ENCODE measurements at places on chromosomes 6 and 20.

DNA sequence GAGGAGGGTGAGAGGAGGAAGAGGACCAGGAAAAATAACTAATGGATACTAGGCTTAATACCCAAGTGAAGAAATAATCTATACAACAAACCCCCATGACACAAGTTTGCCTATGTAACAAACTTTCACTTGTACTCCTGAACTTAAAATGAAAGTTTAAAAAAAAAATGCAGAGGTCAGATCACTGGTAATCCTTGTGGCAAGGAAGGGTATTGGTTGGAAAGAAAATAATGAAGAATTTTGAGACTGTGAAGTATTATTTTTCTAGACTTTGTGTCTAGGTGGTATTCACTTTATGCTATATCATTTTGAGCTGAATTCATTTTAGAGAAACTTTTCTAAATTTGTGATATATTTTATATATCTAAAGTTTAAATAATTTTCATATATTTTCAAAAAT lies 547.5 kb downstream of the MMUT start:
- no peak for DNase-seq

GRCh38 chr6:43123461-43124314 lies 47.4 kb upstream of the SRF start:
- DNase-seq, result no peak

DNA sequence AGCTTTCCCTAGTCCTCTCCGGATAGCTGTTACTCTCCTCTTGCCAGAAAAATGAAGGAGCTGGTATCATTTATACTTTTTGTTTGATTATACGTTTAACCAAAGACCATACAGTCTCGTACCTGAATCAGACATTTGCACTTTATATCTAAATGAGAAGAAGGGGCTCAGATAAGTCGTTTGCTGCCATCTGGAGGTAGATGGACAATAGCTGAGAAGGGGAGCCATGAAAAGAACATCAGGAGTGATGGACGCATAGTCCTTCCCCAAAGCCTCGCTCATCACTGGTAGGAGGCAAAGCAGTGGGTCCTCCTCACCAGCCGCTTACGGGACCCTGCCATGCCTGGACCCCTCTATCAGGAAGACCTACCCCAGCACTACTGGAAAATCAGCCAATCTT lies 45.4 kb downstream of the RPF2 start:
- DNase-seq, result no peak

DNA sequence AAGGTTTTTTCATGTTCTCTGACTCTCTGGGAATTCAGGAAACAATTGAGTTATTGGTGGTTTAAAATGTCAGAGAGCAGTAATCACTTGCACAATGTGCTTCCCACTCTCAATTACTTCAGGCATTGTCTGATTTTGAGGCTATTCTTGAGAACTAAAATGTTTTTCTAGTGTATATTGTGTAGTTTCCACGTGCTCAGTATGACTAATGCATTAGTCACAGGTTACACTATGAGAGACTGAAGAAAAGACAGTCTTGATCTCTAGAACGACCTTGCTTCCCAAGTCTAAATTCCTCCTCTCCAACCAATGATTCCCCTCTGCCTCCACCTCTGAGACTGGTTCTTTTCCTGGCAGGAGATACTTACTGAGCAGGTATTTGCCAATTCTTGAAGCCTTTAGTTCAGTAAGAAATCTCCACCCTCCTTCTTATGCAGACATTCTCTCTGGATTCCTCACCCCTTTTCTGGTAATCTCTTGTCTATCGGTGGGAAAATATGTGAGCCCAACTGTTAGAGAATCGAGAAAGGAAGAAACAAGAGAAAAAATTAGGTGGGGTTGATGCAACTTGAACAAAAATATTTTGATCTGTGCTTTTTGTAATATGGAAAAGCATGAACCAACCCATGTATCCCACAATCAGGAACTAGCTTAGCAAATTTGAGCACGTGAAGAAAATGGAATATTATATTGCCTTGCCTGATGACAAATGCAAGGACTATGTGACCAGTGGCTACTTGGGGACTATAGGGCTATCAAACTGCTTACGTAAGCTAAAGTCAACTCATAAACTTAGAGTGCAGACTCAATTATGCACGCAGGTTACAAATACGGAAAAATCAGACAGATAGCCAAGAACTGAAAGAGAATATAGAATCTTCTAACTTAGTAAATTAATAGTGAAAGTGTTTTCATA lies 61.1 kb upstream of the SLC22A16 start:
- no peak for DNase-seq

- no peak for DNase-seq
These were observed 10.2 kb upstream of the NEDD9 start for GRCh38 chr6:11242711-11243110.

DNA sequence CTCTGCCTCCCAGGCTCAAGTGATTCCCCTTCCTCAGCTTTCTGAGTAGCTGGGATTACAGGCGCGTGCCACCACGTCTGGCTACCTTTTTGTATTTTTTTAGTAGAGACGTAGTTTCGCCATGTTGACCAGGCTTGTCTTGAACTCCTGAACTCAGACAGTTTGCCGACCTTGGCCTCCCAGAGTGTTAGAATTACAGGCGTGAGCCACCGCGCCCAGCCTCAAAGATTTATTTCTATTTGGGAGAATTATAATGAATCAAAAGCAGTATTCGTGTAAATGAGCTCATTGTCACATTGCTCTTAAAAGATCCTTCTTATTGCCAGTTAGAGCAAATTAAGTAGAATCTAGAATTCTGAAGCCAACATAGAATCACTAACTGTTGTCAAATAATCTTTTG lies 9.4 kb upstream of the ZNF343 start:
- DNase-seq, result no peak

GRCh38 chr6:156797901-156798735 lies 20.9 kb downstream of the ARID1B start:
- DNase-seq, result no peak

DNA sequence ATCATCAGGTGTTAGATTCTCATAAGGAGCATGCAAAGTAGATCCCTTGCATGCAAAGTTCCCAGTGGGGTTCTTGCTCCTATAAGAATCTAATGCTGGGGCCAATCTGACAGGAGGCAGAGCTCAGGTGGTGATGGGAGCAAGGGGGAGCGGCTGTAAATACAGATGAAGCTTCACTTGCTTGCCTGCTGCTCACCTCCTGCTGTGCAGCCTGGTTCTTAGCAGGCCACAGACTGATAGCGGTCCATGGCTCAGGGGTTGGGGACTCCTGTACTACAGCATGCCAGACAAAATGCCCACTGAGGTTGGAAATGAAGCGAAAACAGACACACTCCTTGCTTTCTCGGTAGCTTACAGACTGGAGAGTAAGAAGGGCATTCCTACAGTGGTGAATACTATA lies 386.8 kb downstream of the PLCB1 start:
- no peak for DNase-seq

- DNase-seq, result no peak
These were observed 58.8 kb upstream of the CD83 start for GRCh38 chr6:14058735-14059134.

GRCh38 chr6:3596766-3597165 lies 139.9 kb upstream of the SLC22A23 start:
- DNase-seq, result no peak

- peak; percentile 93 for DNase-seq
These were observed 13.6 kb downstream of the ITPA start for GRCh38 chr20:3222635-3223600.

- no peak for DNase-seq
These were observed 66.1 kb downstream of the B4GALT5 start for GRCh38 chr20:49647550-49647949.

- DNase-seq, result no peak
These were observed 15.5 kb upstream of the PRDM1 start for GRCh38 chr6:106070636-106071035.

GRCh38 chr6:64334636-64335035 lies 699.0 kb downstream of the PHF3 start:
- no peak for DNase-seq

DNA sequence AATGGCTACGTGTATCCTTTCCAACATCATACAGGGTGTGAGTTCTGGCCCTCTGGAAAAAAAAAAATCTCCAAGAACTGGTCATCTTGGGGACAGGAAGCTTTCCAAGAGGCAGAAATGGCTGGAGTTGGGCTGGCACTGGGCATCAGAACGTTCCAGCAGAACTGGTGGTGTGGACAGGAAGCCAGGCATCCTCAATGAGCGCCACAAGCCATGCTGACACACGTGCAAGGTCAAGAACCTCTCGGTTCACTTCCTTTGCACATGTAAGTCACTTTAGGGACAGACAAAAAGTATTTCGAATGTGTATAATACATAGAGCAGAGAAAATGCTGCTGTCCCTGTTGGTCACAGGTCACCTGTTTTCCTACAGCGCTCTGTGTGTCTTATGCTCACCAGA lies 27.4 kb upstream of the RIN2 start:
- DNase-seq, result no peak

DNA sequence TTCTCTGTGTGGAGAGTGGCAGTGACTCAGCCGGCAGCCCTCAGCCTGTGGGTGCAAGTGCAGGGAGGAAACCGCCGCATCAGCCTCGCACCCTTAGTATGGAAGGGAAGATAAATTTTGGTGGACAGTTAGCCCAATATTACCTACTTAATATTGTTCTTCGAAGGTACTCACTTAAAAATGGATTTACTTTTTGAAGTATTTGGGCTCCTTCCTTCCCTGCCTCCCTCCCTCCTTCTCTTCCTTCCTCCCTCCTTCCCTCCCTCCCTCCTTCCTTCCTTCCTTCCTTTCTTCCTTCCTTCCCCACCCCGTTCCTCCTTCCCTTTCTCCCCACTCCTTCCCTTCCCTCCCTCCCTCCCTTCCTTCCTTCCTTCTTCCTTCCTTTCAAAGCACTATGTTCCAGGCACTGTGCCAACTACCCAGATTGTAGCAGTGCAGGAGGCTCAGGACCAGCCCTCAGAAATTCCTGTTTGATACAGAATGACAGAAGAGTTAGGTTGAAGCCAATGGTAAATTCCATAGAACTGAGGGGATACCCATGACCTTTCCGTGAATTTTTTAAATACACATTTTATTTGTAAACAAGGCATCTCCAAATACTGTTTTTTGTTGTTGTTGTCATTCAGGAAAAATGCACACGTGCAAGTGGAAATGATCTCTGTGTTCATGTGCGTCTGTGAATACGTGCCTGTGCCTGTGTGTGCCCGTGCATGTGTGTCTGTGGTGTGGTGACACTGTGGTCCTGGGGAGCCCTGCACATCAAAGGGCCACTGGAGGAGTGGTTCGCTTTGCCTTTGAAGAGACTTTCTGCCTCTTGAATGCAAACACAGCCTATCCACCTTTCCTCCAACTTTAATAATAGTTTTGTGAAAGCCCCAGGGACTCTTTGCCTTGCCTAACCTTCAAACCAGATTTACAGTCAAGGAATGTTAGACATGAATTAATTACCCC lies 141.7 kb downstream of the EDN3 start:
- no peak for DNase-seq

DNA sequence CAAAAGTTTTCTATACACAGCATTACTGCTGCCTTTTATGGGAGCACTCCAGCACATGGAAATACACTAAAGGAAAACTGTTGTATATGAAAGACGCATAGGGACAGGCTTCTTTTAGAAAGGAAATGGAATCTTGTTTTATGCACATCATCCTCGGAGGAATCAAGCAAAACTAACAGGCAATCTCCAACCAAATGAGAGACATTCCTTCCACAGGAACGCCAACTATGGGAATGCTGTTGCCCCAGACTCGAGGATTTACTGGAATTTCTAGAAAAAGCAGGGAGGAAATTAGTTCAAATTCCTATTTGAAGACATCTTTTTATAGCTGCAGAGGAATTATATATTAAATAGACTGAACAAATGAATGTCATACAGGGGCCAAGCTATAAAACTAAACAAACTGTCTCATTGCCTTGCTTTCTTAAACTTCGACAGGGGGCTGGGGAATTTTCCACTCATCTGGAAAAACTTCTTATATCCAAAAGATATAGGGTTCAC lies 52.2 kb downstream of the LYRM4 start:
- DNase-seq, result no peak

DNA sequence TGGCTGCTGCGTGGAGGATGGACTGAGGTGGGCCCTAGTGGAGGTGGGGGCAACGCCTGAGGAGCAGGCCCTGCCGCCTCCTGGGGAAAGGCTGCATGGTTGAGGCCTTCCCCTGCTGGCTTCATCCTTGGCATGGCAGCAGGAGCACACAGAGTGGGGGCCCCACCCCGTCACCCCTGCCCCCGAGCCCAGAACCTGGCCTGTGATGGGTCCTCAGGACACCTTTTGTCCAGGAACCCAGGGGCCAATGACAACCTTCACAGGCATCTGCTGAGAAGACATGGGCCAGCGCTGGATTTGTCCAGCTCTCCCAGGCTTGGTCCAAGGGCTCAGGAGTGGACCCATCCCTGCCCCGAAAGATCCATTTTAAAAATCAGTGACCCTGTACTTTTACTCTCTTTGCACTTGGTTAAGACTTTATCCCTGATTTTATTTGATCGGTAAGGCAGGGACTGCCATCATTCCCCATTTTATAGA lies 575 bp upstream of the SLC17A9 start:
- DNase-seq, result no peak

- DNase-seq, result no peak
These were observed 273.8 kb downstream of the GMDS start for GRCh38 chr6:1971612-1972011.

DNA sequence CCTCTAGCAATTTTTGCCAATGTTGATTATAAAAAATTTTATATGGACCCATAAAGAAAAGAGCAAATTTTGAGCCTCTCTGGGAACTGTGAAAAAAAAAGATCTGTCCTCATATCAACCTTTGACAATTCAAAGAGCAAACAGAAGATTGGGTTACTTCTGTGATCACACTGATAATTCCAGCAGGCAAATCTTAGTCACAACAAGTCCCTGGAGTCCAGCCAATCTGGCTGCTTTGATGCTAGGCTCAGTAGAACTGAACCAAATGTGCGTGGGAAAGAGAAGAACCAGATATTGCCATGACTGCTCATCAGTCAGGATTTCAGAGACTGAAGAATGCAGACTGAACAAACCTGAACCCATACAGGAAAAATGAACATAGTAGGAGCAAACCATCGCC lies 438.4 kb upstream of the FLRT3 start:
- DNase-seq, result no peak

DNA sequence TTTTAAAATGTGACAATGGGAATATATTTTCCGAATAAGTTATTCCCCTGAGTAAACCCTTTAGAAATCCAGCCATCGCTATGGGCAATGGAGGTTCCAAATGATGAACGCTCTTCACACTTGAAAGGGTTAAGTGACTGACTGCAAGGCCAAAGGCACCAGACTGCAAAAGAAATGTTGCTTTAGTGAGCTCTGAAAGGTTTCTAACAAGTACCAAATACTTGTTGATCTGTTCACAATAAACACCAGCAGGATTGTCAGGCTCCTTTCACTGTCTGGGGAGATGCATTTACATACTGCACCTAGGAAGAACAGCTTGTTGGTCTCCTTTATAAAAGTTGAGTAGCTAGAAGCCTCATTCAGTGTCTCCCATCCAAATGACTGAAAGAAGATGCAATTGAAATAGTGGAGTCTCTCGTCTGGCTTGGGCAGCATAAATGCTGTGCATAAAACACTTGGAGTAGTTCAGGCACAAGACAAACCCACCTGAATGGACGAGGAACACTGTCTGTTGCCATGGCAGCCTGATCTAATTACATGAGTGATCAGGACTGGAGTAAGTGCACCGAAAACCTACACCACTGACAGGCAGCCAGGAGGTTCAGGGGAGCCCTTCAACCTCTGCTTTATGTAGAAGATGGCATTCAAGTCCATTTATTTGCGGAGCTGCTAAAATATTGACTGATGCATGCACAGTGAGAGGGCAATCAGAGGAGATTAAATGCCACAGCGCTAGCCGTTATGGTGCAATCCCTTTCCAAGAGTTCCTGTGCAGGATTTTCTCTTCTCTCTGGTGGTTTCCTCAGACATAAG lies 2.9 kb downstream of the ATXN1 start:
- no peak for DNase-seq

- DNase-seq, result peak; percentile 94
These were observed 272.8 kb upstream of the SLC35B3 start for GRCh38 chr6:8707956-8708772.

- DNase-seq, result no peak
These were observed 116.8 kb upstream of the BACH2 start for GRCh38 chr6:90413396-90413795.

Measured in NCI-H2029 treated with DMSO at 0.1 percent for 48 hours (cell line).